ENCODE measurements at places on chromosomes 12 and 14.

DNA sequence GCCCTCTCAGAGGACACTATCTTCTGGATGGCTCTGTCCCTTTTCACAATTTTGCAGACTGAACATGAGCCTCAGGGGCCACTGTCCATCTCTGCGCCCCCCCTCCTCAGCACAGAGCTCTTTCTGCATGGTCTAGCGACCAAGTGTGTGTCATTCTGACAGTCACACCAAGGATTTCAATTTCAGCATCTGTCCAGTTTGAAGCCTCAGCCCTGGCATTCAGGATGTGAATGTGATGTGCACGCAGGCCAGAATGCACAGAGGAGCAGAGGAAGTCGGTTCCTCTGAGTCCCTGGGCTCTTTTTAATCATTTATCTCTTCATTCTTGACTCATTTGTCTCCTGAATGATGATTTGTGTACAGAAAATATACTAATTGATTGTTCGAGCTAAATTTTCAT is 102.0 kb upstream of the PWP1 start:
- DNase-seq, result no peak

DNA sequence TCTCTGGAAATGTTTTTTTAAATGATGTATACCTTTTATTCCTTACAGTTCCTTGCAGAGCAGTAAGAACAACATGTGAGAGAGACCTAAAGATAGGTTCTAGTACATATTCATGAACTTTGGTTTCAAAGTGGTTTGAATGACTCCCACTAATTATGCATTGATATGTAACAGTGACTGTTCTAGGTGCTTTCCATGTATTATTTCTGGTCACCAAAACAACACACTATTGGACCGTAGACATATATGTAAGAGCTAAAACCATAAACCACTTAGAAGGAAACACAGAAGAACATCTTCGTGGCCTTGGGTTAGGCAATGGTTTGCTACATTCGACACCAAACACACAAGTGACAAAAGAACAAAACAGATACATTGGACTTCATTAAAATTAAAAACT is 37.9 kb downstream of the SOX5 start:
- no peak for DNase-seq

DNA sequence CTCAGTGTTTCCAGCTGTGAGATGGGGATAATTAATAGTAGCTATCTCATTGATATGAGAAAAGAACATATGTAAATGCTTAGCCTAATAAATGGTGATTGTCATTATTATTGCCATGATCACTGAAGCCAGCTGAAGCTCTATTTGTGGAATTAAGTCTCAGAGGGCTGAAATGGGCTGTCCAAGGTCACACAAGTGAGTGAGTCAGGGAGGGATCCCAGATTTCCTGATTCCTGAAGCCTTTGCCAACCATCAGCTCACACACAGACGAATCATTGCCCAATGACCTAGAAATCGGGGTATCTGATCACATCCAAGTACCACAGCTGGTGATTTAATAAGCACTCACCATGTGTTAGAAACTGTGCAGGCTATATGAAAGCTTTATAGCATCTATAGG is 21.6 kb upstream of the TMEM229B start:
- DNase-seq, result no peak

DNA sequence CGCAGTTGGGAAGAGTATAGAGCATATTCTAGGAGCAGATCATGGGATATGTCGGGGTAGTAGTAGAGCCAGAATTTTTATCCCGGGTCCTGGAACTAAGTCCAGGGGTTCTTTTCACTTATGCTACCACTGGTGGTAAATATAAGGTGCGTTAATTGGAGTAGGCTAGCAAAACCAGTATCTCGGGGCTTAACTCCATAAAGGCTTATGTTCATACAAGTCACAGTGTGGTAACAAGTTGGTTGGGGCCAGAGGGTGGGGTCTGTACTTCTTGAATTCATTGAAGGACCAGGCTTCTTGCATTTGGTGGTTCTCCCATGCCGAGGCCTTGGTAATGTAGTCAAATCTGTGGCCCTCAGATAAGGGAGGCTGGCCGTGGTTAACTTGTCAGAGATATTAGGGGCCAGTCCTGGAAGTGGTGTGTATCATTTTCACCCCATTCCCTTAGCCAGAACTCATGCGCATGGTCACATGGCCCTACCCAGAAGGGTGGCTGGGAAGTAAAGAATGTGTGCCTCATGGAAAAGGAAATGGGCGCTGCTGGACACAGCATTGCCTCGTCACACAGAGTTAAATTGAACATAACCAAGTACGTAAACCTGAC is 1.5 kb upstream of the ZNF641 start:
- no peak for DNase-seq

- no peak for DNase-seq
These were observed 398.4 kb downstream of the NUAK1 start for GRCh38 chr12:105740369-105740768.

Data from NCI-H187 (cell line).